Activated CD4-positive, alpha-beta T cell treated with anti-CD3 and anti-CD28 coated beads, Interleukin-2, amount 50 U/mL, for 24 hours (primary cell): ENCODE measurements at places on chromosomes 3 and 15.
A peak's percentile ranks its signal among the peaks of the same experiment; 100 is the strongest.

- peak; percentile 15 for DNase-seq
Measured at GRCh38 chr3:97882975-97883598, 61.3 kb downstream of the CRYBG3 start.

GRCh38 chr15:59801649-59802048 lies 112.5 kb upstream of the BNIP2 start:
- no peak for DNase-seq

DNA sequence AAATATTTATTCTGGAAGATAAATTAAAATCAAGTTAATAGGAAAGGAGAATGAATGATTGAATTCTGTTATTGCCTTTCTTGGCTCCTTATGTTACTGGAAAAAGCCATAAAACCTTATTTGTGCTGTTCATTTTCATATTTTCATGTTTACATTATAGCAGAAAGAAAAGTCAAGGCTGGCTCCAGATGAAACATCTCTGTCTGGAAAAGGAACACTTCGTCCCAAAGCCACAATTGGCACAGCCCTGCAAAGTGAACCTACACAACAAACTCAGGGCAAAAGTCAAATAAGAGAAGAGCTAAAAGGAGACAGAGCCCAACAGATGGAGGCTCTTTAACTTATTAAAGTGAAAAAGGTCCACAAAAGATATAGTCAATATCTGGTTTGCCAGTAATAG lies 73.4 kb downstream of the GTPBP8 start:
- no peak for DNase-seq

GRCh38 chr15:33629647-33630046 lies 318.9 kb downstream of the RYR3 start:
- no peak for DNase-seq

DNA sequence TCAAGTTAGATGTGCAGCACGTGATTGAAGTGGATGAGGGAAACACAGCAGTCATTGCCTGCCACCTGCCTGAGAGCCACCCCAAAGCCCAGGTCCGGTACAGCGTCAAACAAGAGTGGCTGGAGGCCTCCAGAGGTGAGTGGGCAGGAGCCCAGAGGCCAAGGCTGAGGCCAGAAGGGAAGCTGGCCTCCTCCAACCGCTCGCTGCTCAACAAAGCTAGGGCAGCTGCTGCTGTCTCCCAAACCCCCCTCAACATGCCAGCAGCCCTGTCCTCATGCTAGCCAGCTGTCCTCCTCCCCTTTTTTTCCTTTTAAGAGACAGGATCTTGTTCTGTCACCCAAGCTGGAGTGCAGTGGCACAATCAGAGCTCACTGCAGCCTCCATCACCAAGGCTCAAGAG lies 57.0 kb downstream of the BOC start:
- DNase-seq, result no peak

- DNase-seq, result no peak
Measured at GRCh38 chr3:67495751-67496150, 158.7 kb downstream of the SUCLG2 start.

GRCh38 chr3:158095111-158095813 lies 11.0 kb downstream of the SHOX2 start:
- DNase-seq, result no peak

DNA sequence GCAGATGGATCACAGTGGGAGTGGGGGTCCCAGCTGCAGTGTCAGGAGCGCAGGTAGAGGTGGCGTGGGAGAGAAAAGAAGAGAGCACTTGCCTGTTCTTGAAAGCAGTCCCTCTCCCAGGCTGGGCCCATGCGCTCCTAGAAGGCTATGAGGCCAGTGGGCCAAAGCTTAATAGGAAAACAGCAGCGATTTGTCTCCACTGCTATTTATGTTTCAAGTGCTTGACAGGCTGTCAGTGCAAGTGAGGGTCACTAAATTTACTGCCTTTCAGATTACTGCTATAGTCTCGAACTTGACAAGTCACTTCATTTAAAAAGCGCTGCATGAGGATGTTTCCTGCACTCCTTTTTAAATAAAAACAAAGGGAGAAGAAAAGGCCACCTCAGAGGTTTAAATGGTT lies 239.5 kb downstream of the GAP43 start:
- DNase-seq, result no peak

DNA sequence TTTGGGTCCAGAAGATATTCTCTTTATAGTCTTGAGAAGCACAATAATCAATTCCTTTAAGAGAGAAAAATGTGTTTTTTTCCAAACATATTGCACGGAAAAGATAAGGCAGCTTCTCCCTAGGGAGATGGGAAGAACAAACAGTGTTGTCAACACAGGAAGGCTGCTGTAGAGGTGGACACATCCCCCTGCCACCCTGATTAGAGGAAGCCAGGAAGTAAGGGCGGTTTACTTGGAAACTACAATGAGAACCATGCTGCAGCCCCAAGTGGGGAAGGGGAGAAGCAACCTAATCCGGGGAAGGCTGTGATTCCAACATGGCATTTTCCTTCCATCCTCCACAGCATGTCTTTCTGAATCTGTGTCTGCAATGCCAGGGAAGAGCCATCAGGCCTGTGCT lies 256.9 kb upstream of the TGFBR2 start:
- DNase-seq, result no peak

- no peak for DNase-seq
Measured at GRCh38 chr15:77797270-77797669, 164.6 kb upstream of the LINGO1 start.

- no peak for DNase-seq
Measured at GRCh38 chr15:37691911-37692310, 242.5 kb upstream of the TMCO5A start.

- no peak for DNase-seq
Measured at GRCh38 chr3:124266487-124266886, 274.6 kb upstream of the ROPN1 start.

- no peak for DNase-seq
Measured at GRCh38 chr15:89903015-89903857, 9.4 kb upstream of the AP3S2 start.

GRCh38 chr3:61650276-61650675 lies 88.9 kb downstream of the PTPRG start:
- DNase-seq, result no peak

DNA sequence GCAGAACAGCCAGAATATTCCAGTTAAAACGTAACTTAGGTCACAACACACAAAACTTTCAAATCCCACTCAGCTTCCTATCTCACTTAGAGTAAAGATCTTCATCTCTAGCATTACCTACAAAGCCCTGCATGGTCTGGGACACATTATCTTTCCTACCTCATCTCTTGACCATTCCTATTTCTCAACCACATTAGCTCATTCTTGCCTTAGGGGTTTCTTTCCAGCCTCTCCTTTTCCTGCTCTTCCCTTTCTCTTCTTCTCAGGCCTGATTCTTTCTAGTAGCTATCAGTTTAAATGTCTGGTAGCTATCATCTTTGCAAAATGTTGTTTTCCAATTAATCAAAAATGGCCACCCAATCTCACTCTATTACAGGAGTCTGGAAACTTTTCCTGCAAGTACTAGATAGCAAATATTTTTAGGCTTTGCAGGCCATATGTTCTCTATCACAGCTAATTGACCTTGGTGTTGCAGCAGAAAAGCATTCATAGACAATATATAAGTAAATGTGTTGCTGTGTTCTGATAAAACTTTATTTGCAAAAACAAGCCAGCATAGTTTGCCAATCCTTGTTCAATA lies 15.1 kb upstream of the CBLB start:
- no peak for DNase-seq

DNA sequence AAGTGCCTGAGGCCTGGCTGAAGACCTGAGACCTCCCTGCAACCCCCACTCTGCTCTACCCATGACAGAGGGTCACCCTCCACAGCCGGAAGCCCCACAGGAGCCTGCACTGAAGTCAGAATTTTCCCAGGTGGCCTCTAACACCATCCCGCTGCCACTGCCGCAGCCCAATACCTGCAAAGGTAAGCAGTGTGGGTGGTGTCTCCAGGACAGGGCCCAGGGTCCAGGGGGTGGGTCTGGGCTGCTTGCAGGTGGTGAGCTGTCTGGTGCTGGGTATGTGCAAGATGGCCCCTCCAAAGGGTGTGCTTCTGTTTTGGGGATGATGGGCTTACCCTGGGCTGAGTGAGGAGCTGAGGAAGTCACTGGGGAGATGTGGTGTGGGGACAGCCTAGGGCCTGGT lies 69.9 kb downstream of the FBLN2 start:
- no peak for DNase-seq

DNA sequence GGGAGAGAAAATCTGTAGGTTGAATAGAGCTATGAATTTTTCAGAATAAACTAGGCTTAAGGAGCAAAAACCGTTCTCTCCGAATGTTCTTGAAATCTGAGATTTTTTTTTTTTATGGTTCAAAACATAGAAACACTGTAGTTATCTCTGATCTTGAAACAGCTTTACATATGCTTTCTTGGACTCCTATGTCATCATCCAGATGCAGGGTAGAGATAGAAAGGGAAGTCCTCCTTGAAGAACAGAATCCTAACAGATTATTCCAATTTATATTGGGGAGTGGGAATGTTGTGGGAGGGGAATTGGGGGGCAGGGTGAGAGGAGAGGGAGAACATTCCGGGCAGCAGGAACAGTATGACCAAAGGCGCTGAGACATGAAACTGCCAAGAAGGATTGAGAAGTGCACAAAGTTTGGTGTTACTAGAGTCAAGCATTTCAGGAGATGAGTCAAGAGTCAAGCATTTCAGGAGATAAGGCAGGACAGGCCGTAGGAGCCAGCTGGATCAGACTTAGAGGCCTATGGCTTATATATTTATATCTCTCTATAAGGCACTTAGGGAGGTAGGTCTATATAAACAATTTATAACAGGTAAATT lies 21.9 kb upstream of the ST3GAL6 start:
- no peak for DNase-seq

DNA sequence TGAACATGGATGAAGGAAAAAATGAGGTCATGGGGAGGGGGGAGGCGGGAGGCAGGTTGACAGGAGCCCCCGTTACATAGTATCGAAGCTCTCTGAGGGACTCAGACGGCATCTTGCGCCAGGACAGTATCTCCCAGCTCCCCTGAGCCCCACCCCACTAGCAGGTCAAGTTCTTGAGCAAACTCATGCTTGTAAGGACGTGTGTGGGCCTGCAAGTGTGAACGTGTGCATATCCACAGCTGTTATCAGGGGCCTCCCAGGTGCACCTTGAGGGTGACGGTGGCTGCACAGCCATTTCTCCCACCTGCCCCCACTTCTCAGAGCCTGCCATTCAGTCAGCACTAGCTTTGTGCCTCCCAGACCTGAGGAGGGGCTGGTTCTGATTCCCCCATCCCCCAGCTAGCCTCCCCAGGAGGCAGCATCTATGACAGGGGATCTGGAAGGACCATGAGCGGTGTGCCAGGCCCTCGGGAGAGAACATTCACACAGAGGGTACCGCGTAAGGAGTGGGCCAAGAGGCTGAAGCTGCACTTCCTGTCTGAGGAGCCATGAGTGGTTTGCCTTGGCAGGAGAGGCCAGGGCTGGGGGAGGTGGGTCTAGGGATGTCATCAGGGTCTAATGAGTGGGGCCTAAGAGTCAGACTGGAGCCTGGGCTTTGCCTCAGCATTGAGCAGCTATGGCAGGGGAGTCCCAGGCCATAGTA lies 2.9 kb downstream of the SEMA3F start:
- no peak for DNase-seq

GRCh38 chr3:161796780-161797179 lies 300.2 kb downstream of the OTOL1 start:
- DNase-seq, result no peak

DNA sequence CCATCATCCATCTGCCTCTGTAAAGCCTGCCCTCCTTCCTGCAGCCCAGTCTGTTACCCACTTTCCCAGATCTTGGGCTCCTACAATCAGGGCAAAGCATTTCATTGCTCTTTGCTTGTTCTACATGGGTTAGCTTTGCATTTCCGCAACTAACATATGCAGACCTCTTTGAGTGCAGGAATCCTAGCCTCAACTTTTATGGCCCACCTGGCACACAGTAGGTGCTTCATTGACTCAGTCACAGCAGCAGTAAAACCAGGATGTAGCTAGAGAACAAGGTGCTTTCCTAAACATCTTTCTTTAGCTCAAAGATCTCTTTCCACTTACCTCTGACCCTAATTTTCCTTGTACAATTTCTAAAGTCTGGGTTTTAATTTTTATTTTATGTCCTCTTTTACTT lies 3.5 kb downstream of the CD80 start:
- DNase-seq, result no peak

GRCh38 chr3:14622368-14622767 lies 29.2 kb upstream of the CCDC174 start:
- DNase-seq, result no peak

DNA sequence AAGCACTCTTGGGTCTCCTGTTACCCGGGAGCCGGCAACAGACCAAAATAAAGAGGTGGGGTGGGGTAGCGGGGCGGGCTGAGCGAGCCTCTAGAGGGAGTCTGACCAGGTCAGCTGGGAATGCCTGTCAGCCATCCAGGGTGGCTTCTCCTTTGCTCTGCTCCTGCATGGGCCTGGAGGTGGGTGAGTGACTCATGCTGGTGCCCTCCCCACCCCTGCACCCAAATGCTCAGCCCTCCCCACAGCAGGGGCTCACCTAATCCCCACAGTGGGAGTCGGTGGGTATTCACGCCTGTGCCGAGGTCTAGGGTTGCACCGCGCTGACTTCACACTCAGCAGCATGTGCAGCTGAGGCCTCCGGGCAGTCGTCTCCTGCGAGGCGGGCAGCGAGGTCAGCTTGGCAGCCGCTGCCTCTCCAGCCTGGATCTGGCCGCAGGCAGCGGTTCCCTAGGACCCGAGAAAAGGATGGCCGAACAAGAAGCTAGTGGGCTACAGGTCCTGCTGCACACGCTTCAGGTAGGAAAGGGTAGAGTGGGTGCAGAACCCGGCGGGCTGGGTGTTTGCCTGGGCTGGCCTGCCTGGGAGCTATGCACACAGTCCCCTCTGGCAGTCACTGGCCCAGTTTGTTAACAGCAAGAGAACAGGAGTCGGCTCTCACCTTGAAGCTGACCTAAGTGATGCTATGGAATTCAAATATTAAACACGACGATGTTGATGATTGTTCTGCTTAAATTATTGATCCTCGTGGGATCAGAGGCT lies at the start of gene AGBL1:
Gene AGBL1 (plus strand): TSS at position 364 of the 759 bp plus-strand sequence.
- no peak for DNase-seq

DNA sequence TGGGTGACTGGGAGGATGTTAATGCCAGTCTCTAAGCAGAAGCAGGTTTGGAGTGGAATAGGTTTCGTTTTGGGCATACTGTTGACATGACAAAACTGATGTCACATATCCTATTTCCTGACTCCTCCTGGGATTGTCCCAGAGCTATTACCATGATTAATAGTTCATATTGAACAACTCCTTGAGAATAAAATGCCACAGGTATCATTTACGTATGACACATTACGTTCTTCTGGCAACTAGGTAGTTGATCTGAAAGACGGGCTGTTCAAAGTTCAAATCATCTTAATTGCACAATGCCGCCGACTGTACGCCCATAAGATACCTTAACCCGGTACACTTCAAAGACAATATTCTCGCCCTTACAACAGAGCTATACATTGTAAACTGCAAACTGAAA lies 1.4 kb upstream of the RAB5A start:
- no peak for DNase-seq

DNA sequence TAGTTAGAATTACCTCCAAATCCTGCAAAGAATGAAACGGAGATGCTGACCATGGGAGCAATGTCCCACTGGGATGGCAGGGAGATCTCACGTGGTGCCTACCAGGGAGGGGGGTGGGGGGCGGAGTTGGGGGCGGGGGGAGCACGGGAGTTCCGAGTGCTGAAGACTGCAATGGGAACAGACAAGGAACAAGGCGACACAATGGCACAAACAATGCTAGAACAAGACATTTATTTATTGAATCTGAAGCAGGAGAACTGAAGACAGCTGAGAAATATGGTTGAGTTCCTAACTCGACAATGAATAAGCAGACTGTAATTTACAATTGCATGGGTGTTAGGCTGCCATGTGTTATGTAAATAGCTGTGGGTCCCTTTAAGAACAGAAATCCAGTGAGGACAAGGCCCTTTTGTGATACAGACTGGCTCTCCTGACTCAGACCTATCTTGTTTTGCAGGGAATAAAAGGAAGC lies 91.2 kb downstream of the AQP9 start:
- no peak for DNase-seq

GRCh38 chr3:48830715-48831114 lies 17.0 kb downstream of the PRKAR2A start:
- no peak for DNase-seq
